Myocyte (in vitro differentiated cells): ENCODE measurements at places on chromosomes 16 and 17. TPM values are rescaled to one million over a fixed set of nuclear protein-coding genes. Genes with fewer than 3 reads are reported as not detected.

GRCh38 chr17:42097691-42098631 lies at the start of gene ZNF385C:
TSS of gene ZNF385C (minus strand) at chr17:42098473. CDS start at chr17:42063056, 35,417 bp downstream.
- DNase-seq = no peak

Gene UNC119
- total RNA-seq = 74.8 and 222 TPM in 2 replicates

DNA sequence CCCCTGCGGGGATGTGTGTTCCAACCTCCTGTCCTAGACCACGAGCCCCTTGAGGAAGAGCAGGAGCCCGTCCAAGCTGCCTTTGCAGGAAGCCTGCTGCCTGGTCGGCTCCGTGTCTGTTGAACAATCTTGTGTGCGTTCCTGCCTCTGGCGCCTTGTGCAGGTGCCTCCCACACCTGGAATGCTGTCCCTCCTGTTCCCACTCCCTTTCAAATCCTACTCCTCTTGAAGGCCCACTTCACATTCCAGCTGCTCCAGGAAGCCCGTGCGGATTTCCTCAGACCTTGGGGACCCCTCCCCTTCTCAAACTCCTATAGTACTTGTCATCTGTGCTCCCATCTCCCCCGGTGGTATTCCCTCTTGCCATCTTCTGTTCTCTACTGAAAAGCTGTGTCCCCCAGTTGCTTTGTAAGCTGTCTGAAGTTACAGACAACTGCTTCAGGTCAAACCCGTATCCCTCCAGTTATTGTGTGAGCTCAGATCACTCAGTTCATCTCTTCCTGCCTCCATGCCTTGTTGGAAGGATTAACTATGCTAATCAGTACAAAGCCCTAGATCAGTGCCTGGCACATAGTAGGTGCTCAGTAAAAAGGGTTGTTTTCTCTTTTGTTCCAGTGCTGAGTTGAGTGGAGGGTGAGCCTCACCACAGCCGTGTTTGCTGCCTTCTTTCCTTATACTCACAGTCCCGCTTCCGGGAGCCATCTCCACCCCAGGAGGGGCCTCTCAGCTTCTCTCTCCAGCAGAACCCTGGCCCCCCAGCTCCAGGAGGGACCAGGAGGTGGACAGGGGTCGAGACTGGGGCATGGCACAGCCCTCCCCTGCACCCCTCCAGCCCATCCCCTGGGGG lies 241.8 kb upstream of the CIBAR2 start:
- DNase-seq = no peak

DNA sequence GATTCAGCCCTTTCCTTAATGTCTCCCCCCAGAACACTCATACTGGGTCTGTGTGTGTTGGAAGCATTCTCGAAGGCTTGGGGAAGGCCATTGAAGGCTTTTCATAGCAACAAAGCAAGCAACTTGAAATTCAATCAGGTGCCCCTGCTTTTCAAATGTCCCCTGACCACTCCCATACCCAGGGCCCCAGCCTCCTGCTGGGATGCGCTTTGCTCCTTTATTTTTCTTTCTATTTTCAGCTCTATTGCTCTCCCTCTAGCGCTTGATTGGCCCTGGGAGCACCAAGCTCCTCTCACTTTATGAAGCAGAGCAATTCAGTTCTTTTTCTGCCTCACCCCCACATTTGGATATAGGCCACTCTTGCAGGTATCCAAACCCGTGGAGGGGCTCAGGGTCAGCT lies 92.0 kb downstream of the WSCD1 start:
- DNase-seq = no peak

Gene SMIM5
- total RNA-seq = 1.8 and 4.4 TPM in 2 replicates

Gene LGALS9B
- not detected in 2 replicates for total RNA-seq
